ENCODE measurements at places on chromosomes 11 and 22.
A peak's percentile ranks its signal among the peaks of the same experiment; 100 is the strongest.

GRCh38 chr22:48545987-48546386, 1281.7 kb downstream of the BRD1 start:
- DNase-seq: no peak

DNA sequence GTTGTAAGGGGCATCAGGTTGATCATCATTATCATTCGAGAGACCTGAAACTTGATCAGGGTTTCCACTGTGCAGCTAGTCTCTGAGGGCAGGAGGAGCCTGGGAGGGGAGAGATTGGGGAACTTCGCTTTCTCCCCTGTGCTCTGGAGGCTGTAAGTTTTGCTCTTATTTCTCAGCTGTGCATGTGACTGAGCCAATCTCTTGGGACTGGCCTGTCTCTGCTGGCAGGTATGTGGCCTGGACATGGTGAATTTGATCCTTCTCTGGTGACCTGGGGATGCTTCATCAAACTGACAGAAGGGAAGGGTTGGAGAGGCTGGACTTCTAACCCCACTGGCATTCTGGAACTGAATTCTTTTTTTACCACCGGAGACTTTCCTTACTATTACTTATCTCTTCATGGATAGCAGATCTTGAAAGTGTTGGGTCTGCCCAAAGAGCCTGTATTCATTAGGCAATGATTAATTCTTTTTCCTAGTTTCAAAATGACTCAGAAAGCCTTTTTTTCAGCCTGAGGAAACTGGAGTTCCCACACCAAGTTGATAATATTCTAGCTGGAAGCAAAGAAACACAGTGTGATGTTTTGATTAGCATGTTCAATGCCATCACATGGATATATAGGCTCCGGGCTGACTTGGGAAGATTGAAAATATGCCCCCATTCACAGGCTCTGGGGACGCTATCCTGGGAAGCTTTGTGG, 36.5 kb downstream of the TSPAN18 start:
- no peak for DNase-seq

DNA sequence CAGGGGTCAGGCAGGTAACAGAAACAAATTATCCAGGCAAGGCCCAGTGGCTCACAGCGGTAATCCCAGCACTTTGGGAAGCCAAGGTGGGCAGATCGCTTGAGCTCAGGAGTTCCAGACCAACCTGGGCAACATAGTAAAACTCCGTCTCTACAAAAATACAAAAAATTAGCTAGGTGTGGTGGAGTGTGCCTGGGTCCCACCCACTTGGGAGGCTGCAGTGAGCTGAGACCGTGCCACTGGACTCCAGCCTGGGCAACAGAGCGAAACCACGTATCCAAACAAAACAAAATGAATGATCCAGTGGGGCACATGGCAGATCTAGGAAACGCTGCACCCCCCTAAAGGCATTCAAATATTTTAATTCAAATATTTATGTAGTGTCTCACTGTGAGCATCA, 9.9 kb downstream of the NUMA1 start:
- no peak for DNase-seq

DNA sequence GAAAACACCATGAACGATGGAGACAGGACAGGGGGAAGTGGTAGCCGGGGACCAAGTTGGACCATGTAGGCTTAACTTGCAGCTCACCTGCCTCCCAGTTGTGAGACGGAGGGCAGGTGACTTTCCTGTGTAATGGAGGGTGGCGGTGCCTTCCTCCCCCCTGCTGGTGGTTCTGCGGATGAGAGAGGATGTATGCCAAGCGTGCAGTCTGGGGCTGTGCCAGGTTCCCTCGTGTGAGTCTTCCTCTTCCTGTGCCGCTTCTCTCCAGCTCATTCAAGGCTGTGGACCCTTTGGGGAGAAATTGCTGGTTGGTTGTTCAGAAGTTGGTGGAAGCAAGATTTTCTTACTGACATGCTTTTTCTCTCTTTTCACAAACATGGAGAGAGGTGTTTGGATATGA, 35.1 kb downstream of the MPPED1 start:
- DNase-seq: peak; percentile 89

DNA sequence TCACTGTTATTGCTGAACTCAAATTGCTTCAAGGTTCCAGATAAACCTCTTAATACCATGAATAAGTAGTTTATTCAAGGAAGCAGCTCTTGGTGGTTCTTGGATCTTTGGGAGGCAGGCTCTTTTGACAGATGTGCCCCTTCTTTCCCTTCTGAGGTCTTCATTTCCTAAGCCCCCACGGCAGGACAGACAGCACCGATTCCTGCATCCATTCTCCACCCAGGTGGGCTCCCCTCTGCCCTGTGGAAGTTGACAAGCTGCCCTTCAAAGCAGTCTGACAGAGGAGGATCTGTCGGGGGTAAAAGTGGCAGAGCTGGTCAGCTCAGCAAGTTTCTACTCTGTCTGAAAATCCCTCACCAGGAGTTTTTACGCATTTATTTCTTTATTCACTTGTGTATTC, 605.3 kb upstream of the B3GAT1 start:
- DNase-seq: no peak

DNA sequence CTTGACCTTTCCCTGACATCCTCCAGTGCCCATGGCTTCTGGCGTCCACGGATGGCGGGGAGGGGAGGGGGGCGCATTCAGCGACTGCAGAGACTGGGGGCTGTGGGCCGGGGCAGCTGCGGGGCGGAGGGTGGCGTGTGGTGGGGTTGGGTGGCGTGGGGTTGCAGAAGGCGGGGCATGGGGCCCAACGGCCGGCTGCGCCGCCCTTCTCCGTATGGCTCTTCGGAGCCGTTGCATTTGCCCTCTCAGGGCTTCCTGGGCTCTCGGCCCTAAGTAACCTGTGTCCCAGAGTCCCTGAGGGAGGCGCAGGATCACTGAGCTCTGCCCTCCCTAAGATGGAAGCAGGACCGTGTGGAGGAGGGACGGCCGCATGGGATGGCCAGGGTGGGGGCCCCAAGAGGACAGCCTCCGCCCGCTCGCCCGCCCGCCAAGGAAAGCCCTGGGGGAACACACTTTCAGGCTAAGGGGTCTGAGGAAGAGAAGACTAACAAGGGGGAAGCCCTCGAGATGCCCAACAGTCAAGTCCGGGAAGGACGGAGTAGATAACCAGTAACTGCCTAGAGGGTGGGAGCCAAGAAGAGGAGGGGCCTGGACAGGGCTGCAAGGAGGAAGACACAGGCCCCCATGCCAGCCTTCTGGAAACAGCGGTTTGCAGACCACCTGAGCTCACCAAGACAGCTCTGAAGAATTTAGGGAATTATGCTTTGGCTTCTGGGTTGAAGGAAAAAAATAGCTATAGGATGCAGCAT, 9.2 kb upstream of the AIFM3 start:
- no peak for DNase-seq

GRCh38 chr11:11512090-11512489, 109.7 kb downstream of the GALNT18 start:
- DNase-seq: no peak

GRCh38 chr11:27139742-27140367, 99.2 kb downstream of the BBOX1 start:
- DNase-seq: no peak

DNA sequence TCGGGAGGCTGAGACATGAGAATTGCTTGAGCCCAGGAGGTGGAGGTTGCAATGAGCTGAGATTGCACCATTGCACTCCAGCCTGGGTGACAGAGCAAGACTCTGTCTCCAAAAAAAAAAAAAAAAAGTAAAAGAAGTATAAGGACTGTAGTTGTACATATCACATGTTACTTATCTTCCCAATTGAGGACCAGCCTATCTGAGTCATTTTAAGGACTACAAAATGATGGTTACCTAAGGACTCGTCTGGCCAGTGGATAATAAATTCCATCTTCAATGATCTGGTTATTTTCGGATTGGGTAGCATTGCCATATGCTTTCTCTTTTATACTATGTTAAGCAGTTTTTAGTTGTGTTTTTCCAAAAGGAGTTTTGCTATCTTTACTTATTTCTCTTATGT, 55.3 kb downstream of the PPFIA1 start:
- no peak for DNase-seq

- no peak for DNase-seq
Measured at GRCh38 chr11:73249304-73249703, 22.8 kb upstream of the P2RY6 start.

- DNase-seq: no peak
Measured at GRCh38 chr22:29195118-29195963, 10.4 kb upstream of the EMID1 start.

- DNase-seq: no peak
Measured at GRCh38 chr11:11963842-11964773, 44.3 kb downstream of the DKK3 start.

GRCh38 chr22:37240240-37240940, 3.7 kb downstream of the RAC2 start:
- DNase-seq: no peak

- no peak for DNase-seq
Measured at GRCh38 chr11:77122576-77123212, 5.4 kb upstream of the MYO7A start.

DNA sequence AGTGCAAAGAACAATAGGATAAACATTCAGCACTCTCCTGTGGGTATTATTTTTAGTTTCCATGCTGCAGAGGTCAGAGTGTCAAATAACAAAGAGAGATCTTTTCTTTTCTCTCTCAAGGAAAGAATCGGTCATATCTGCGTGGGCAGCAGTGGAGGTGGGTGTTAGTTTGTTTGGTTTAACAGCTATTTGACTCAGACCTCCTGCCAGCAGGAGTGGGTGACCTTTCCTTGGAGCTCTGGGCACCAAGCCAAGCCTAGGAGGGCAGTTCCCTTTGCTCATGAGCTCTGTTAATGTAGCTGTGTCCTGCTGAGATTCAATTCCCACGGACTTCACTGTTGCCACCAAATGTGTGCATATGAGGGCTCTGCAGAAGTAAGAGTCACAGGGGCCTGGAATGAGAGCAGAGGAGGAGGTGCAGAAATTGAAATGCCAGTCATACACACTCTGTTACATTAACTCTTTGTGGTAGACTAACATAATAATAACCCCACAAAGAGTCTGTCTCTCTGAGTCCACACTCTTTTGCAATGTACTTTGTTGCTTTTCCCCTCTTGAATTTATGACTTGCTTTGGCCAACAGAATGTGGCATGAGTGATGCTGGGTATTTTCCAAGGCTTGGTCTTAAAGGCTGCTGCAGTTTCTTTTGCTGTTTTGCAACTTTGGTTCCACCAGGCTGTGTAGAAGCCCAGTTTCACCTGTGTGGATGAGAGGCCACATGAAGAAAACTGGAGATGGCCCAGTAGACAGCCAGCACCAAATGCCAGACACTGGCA, 76.0 kb upstream of the GRK3 start:
- peak; percentile 10 for DNase-seq

DNA sequence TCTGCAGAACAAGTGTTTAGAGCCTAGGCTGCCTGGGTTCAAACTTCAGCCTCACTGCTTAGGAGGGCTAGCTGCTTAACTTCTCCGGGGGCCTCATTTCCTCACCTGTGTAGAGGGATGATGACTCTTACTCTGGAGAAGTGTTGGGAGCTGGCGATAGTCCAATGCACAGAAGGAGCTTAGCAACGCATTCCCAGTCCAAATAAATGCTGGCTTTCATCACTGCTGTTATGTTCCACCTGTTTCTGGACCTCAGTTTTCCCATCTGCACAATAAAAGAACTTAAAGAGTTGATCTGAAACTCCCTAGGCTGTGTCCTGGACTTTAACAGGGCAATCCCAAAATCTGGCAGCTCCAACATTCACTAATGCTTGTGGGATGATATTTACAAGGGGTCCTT, 337.8 kb downstream of the MIAT start:
- DNase-seq: peak; percentile 19

DNA sequence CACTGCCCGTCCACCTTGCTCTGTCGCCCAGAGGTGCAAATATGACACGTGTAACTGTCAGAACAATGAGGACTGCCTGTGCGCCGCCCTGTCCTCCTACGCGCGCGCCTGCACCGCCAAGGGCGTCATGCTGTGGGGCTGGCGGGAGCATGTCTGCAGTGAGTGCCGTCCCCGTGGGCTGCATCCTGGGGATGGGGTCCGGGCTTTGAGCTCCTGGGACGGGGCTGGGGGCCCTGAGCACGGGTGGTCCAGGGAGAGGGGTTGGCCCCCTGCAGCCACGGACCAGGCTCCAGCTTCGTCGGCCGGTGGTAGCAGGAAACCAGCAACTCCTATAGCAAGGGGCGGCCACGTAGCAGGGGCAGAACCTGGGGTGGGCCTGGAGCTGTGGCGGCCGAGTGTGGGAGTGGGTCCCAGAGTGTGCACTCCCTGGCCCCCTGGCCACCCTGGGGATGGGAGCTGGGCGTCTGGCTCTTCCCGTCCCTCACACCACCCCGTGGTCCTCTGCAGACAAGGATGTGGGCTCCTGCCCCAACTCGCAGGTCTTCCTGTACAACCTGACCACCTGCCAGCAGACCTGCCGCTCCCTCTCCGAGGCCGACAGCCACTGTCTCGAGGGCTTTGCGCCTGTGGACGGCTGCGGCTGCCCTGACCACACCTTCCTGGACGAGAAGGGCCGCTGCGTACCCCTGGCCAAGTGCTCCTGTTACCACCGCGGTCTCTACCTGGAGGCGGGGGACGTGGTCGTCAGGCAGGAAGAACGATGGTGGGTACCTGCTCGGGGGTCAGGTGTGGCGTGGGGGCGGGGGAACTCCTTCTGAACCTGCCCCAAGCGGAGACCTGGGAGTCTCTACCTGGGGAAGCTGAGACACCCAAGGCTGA, 10.1 kb downstream of the MUC2 start:
- DNase-seq: no peak

DNA sequence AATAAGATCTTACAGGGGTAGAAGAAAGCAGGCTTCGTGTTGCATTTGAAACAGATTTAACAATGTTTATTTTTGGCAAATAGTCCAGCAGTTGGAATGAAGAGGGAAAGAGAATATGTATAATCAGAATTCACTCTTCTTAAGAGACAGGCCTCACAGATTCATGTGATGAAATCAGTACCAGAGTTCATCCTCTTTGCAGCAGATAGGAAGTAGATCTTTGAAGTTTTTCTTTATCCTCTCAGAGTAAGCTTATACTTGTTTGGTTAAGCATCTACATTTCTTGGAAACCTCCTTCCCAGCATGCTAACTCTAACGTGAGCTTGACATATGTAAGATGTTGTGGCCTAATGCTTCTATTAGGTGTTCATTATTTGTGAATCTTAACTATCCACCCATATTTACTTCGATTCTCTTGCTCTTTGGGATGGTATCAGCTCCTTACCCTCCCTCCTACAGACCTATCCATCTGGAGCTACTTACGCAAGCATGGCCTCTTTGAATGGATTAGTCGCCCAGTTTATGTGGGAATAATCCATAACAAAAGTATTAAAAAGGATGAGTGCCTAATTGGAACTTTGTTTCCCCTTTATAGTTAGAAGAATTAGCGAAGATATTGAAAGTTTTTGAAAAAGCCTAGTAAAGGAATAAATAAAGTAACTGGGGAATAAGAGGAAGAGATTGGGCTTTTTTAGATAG, 80.1 kb downstream of the PRMT3 start:
- DNase-seq: no peak

Measured in NCI-H1105 (cell line).